Muscle of arm (tissue), 14 donors: ENCODE measurements at places on chromosomes 7 and 10. TPM values are rescaled to one million over a fixed set of nuclear protein-coding genes. Genes with fewer than 3 reads are reported as not detected.
A peak's percentile ranks its signal among the peaks of the same experiment; 100 is the strongest.

- no peak for DNase-seq
Observed at GRCh38 chr7:25823571-25823970, 328.4 kb upstream of the NFE2L3 start.

DNA sequence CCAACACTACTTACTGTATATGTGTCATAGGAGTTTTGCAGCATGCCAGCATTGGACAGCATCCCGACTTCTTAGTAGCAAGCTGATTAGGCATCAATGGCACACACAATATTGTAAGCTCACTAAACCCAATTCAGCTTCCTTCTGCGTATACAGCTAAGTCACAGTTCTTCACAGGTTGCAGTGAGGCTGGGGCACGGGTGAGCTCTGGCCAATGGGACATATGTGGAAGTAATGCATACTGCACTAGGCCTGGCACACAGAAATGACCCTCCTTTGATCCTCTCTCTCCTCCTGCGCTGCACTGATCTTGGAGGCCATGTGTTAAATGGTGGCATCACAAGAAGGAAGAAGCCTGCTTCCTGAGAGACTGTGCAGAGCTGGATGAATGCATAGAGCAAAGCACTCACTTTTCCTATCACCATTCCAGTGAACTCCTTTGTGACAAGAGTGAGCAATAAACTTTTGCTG is 11.9 kb downstream of the RAB11FIP2 start:
- no peak for DNase-seq

GRCh38 chr10:118423800-118424442 is 81.8 kb upstream of the FAM204A start:
- DNase-seq: peak; percentile 76

- DNase-seq: no peak
Observed at GRCh38 chr7:39565538-39565937, 666 bp upstream of the YAE1 start.

DNA sequence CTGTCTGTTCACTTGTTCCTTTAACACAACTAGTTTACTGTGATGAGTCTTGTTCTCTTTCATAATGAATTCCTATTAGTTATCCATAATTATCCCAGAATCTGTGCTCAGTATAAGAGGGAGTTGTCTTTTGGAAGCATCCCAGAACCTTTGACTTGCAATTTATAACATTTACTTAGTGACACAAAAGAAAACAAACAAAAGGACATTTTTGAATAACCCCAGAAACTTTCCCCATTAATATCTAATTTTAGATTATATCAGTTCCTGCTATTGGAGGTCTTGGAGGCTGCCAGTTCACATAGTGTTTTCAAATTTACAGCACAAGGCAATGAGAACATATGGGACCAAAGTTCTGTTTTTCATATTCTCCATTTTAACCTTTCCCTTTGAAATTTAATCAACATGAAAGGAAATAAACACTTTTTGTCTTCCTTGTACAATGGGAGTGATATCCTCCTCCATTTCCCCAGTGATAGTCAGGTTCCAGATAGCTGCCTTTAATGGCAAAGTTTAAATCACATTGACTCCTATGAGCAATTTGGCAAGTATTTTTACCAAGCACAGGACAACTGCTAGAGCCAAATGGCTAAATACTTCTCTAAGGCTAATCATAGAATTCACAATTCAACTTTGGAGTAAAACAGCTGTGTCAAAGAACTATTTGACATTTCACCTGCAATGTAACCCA is 37.1 kb upstream of the GNAT3 start:
- DNase-seq: no peak

DNA sequence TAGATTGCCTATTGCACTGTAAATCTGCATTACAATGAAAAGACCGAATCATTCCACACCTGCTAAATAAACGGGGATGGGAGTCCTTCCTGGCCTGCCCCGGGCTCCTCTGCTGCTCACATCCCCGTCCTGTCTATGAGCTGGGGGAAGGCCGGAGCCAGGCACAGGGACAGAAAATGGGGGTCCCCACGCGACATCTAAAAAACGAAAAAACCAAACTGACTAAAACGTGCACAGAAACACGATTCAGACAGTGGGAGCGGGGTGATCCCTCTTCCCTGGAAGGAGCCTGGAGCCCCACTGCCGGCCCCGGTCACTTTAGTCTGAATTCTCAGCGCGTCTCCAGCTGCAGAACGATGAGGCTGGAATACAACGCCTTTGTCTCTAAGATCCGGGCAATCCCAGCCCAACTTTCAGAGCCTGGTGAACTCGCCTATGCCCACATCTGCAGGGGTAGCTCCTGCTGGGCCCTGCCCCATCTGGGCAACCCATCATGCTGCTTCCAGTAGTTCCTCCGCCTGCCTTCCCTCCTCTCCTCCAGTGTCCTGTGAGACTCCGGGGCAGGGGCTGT is 78.0 kb downstream of the ADARB2 start:
- no peak for DNase-seq

GRK5 gene
- not detected for polyA plus RNA-seq

KLF14 gene
- not detected for polyA plus RNA-seq

SLC16A9 gene
- polyA plus RNA-seq: 2.6 TPM

IL6 gene
- not detected for polyA plus RNA-seq

PILRA gene
- 1.6 TPM for polyA plus RNA-seq

COL28A1 gene
- not detected for polyA plus RNA-seq
